ENCODE measurements at places on chromosomes 2 and 18. TPM values are rescaled to one million over a fixed set of nuclear protein-coding genes. Genes with fewer than 3 reads are reported as not detected.

GRCh38 chr2:158809816-158810215, 14.7 kb downstream of the DAPL1 start:
- no peak for DNase-seq
- no peaks in the 10 kb centered on the region for H3K36me3 ChIP-seq
- H3K27ac ChIP-seq: no peak overlapping the region
- H3K4me1 ChIP-seq: no peaks in the 10 kb centered on the region
- peaks cover 6% of the 10 kb centered on the region for H3K27me3 ChIP-seq
- no peak overlapping the region for H3K4me3 ChIP-seq

- H3K4me3 ChIP-seq: no peak overlapping the region
- peak; percentile 18 for DNase-seq
- H3K27me3 ChIP-seq: peaks cover 6% of the 10 kb centered on the region
- no peaks in the 10 kb centered on the region for H3K4me1 ChIP-seq
- no peak overlapping the region for H3K27ac ChIP-seq
Observed at GRCh38 chr2:159939946-159940345, 122.5 kb downstream of the PLA2R1 start.

- H3K27me3 ChIP-seq: no peaks in the 10 kb centered on the region
- no peak overlapping the region for H3K27ac ChIP-seq
- H3K36me3 ChIP-seq: peaks cover 5% of the 10 kb centered on the region
- no peaks in the 10 kb centered on the region for H3K4me1 ChIP-seq
Observed at GRCh38 chr18:22985250-22985649, 52.1 kb downstream of the RBBP8 start.

- no peak overlapping the region for H3K4me3 ChIP-seq
- H3K4me1 ChIP-seq: no peaks in the 10 kb centered on the region
- H3K27ac ChIP-seq: no peak overlapping the region
- H3K36me3 ChIP-seq: no peaks in the 10 kb centered on the region
Observed at GRCh38 chr2:41180387-41180786, 728.5 kb upstream of the SLC8A1 start.

- no peak overlapping the region for H3K4me3 ChIP-seq
- DNase-seq: no peak
- H3K27me3 ChIP-seq: peaks cover 7% of the 10 kb centered on the region
- no peak overlapping the region for H3K27ac ChIP-seq
- H3K4me1 ChIP-seq: no peaks in the 10 kb centered on the region
- no peaks in the 10 kb centered on the region for H3K36me3 ChIP-seq
Observed at GRCh38 chr18:41820784-41821183, 134.2 kb upstream of the PIK3C3 start.

DNA sequence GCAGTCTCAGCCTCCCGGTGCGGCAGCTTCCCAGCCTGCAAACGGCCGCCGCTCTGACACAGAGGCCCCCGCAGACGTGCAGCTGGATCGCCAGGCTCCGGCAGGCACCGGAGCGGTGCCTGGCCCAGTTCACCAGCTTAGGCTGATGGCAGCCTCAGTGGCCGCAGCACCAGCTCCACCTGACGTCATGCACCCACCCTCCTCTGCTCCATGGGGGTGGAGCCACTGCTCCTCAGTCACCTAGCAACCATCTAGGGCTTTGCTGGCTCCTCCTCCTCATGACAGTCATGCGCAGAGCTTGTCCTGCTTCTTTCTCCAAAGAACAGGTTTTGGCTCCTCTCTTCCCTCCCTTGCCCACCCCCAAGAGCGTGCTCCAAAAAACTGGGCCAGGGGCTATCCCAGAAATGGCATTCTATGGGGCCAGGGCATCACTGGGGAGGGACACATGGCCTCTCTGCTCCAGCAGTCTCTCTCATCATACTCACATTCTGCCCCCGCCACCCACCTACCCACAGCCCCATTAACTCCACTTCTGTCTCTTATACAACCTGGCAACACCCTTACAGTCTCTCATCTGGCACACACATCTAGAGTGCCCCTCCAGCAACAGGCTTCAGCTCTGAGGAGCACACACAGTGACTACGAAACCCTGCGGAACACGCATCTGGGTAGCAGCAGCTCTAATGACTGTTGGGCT, 5.5 kb downstream of the DCTN1 start:
- peaks cover 9% of the 10 kb centered on the region for H3K4me1 ChIP-seq
- peaks cover 41% of the 10 kb centered on the region for H3K36me3 ChIP-seq
- peak; percentile 72 for DNase-seq
- no peak overlapping the region for H3K4me3 ChIP-seq
- H3K27me3 ChIP-seq: no peaks in the 10 kb centered on the region

- DNase-seq: no peak
- H3K36me3 ChIP-seq: no peaks in the 10 kb centered on the region
- no peak overlapping the region for H3K4me3 ChIP-seq
- no peaks in the 10 kb centered on the region for H3K4me1 ChIP-seq
- no peaks in the 10 kb centered on the region for H3K27me3 ChIP-seq
Observed at GRCh38 chr2:31101701-31102100, 36.5 kb downstream of the GALNT14 start.

- DNase-seq: no peak
- H3K4me1 ChIP-seq: peaks cover 5% of the 10 kb centered on the region
Observed at GRCh38 chr2:102233132-102233884, 46.5 kb downstream of the IL1RL2 start.

- H3K27me3 ChIP-seq: peaks cover 22% of the 10 kb centered on the region
- H3K4me1 ChIP-seq: no peaks in the 10 kb centered on the region
- H3K36me3 ChIP-seq: no peaks in the 10 kb centered on the region
- H3K4me3 ChIP-seq: no peak overlapping the region
- no peak overlapping the region for H3K27ac ChIP-seq
Observed at GRCh38 chr2:65700720-65701119, 268.3 kb upstream of the SPRED2 start.

GRCh38 chr2:176924909-176925534, 287.6 kb upstream of the HNRNPA3 start:
- H3K27ac ChIP-seq: no peak overlapping the region
- no peak overlapping the region for H3K4me3 ChIP-seq
- DNase-seq: no peak
- H3K4me1 ChIP-seq: no peaks in the 10 kb centered on the region
- no peaks in the 10 kb centered on the region for H3K27me3 ChIP-seq
- no peaks in the 10 kb centered on the region for H3K36me3 ChIP-seq

DNA sequence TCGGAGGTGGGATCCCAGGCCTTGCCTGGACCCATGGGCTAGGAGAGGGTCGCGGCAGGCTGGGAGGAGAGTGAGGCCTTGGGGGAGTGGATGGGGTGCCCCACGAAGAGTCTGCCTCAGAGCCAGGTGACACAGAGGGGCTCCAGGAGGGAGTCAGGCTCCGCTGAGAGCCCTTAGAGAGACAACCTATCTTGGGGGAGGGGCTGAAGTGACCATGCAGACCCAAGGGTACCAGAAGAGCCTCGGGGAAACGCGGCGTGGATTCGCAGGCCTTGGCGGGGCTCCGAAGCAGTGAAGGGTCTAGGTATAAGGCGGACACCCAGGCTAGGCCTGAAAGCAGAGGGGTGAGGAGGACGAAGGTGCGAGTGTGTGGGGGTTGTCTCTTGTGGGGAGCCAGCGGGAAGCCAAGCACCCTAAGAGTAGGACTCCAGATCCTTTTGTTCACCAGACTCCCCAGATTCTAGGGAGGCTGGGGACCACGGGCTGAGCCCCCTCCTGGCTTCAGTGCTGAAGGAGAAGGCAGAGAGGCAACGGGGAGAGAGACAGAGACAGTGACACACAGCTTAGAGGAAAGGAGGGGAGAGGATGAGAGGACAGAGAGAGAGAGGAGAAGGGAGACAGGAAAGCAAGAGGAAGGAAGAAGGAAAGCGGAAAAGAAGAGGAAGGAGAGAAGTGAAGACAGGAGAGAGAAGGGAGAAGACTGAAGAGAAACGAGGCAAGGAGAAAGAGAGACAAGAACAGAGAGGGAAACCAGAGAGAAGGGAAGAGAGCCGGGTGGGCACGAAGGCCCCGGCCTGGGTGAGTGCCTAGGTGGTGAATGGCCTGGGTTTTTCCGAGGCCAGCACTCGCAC, 1.1 kb upstream of the HOXD11 start:
- no peaks in the 10 kb centered on the region for H3K4me1 ChIP-seq
- H3K36me3 ChIP-seq: no peaks in the 10 kb centered on the region
- H3K4me3 ChIP-seq: no peak overlapping the region

- H3K27ac ChIP-seq: no peak overlapping the region
- no peaks in the 10 kb centered on the region for H3K36me3 ChIP-seq
- DNase-seq: no peak
Observed at GRCh38 chr2:72613931-72614330, 211.9 kb downstream of the EXOC6B start.

GRCh38 chr2:232761301-232761907, 15.0 kb downstream of the KCNJ13 start:
- H3K4me3 ChIP-seq: no peak overlapping the region
- H3K27ac ChIP-seq: no peak overlapping the region
- DNase-seq: peak; percentile 41
- peaks cover 18% of the 10 kb centered on the region for H3K36me3 ChIP-seq
- H3K27me3 ChIP-seq: no peaks in the 10 kb centered on the region

- H3K4me1 ChIP-seq: no peaks in the 10 kb centered on the region
- H3K36me3 ChIP-seq: no peaks in the 10 kb centered on the region
- DNase-seq: peak; percentile 22
- H3K27ac ChIP-seq: no peak overlapping the region
Observed at GRCh38 chr18:33210575-33211189, 229.8 kb downstream of the CCDC178 start.

GRCh38 chr2:25314514-25315315, 27.0 kb downstream of the DNMT3A start:
- H3K27me3 ChIP-seq: no peaks in the 10 kb centered on the region
- peaks cover 22% of the 10 kb centered on the region for H3K36me3 ChIP-seq
- DNase-seq: peak; percentile 29
- peaks cover 7% of the 10 kb centered on the region for H3K4me1 ChIP-seq
- H3K4me3 ChIP-seq: no peak overlapping the region

- H3K4me1 ChIP-seq: peaks cover 4% of the 10 kb centered on the region
- DNase-seq: no peak
- H3K4me3 ChIP-seq: no peak overlapping the region
- no peak overlapping the region for H3K27ac ChIP-seq
Observed at GRCh38 chr2:62568074-62568473, 62.1 kb upstream of the TMEM17 start.

DNA sequence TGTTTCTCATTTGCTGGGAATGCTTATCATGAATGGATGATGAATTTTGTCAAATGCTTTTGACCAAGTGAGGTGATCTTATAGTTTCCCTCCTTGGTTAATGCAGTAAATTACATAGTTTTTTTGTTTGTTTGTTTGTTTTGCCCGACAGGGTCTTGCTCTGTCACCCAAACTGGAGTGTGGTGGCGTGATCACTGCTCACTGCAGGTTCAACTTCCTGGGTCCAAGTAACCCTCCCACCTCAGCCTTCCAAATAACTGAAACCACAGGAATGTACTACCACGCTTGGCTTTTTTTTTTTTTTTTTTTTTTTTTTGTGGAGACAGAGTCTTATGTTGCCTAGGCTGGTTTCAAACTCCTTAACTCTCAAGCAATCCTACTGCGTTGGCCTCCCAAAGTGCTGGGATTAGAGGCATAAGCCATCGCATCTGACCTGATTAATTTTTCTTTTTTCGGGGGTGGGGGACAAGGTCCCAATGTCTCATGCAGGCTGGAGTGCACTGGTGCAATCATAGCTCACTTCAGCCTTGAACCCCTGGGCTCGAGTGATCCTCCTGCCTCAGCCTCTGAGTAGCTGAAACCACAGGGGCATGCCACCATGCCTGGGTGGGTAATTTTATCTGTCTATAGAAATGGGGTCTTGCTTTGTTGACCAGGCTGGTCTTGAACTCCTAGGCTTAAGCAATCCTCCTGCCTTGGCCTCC, 48.6 kb downstream of the SMAD2 start:
- no peak overlapping the region for H3K27ac ChIP-seq
- peaks cover 10% of the 10 kb centered on the region for H3K4me1 ChIP-seq
- peak; percentile 61 for DNase-seq
- H3K4me3 ChIP-seq: no peak overlapping the region
- H3K36me3 ChIP-seq: peaks cover 4% of the 10 kb centered on the region

GRCh38 chr2:176398243-176399073, 129.2 kb downstream of the MTX2 start:
- H3K4me3 ChIP-seq: no peak overlapping the region
- H3K4me1 ChIP-seq: no peaks in the 10 kb centered on the region
- no peaks in the 10 kb centered on the region for H3K36me3 ChIP-seq
- no peaks in the 10 kb centered on the region for H3K27me3 ChIP-seq

DNA sequence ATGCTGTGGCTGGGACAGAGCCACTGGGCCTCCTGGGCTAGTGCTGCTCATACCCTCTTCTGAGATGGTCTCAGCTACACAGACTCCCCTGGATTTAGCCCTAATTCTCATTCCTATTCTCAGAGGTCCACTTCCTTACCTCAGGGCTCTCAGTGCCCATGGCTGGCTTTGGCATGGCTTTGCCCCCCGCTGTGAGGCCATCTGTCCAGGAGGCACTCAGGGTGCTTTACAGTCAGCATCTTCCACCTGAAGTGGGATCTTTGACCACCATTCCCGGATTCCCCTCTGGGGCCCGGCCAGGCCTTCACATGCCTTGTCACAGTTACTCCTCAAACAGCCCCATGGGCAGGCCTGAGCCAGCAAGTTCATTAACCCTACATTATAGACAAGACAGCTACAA, 161.8 kb downstream of the CELF4 start:
- DNase-seq: no peak
- H3K4me3 ChIP-seq: no peak overlapping the region
- peaks cover 12% of the 10 kb centered on the region for H3K4me1 ChIP-seq
- H3K27ac ChIP-seq: peak overlapping the region; percentile 72
- no peaks in the 10 kb centered on the region for H3K27me3 ChIP-seq
- H3K36me3 ChIP-seq: no peaks in the 10 kb centered on the region

GRCh38 chr2:46076251-46076650, 221.0 kb upstream of the EPAS1 start:
- H3K4me3 ChIP-seq: no peak overlapping the region
- peaks cover 26% of the 10 kb centered on the region for H3K4me1 ChIP-seq
- H3K27me3 ChIP-seq: no peaks in the 10 kb centered on the region
- no peaks in the 10 kb centered on the region for H3K36me3 ChIP-seq
- DNase-seq: peak; percentile 81

GRCh38 chr2:128452536-128453530, 134.2 kb upstream of the HS6ST1 start:
- no peaks in the 10 kb centered on the region for H3K4me1 ChIP-seq
- peaks cover 19% of the 10 kb centered on the region for H3K27me3 ChIP-seq
- DNase-seq: no peak
- H3K36me3 ChIP-seq: no peaks in the 10 kb centered on the region

DNA sequence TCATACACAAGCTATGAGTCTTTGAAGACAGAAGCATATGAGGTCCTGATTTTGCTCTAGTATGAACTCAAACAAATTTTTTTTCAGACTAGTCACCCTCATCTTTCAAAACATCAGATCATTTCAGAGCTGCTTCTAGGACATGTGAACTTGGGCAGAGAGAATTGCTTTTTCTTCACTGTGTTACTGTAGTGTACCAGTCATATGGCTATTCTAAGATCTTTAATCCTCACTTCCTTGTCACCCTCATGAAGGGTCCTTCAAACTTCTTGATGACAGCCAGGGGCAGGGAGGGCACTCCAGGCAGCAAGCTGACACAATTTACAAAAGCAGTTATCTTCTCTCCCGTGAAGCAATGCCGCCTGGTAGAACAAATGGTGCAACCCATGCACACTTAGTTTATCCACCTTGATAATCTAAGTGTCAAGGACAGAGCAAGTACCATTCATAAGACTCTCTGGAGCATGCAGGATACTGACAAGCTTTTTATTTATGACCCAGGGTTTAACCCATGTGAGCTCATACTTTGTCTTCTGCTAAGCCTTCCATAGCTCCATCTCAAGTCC, 200.6 kb downstream of the DPP10 start:
- DNase-seq: no peak
- no peaks in the 10 kb centered on the region for H3K4me1 ChIP-seq
- no peaks in the 10 kb centered on the region for H3K27me3 ChIP-seq
- no peak overlapping the region for H3K4me3 ChIP-seq

Gene CLEC4F
- not detected for total RNA-seq

Gene COL4A4
- 0.28 TPM for total RNA-seq

Gene CYP1B1
- total RNA-seq: 1.1 TPM

Gene ASAP2
- 26.9 TPM for total RNA-seq

Gene PLCD4
- total RNA-seq: 2.0 TPM

Gene CD8A
- not detected for total RNA-seq

Gene HS6ST1
- 29.9 TPM for total RNA-seq

Gene SYT4
- not detected for total RNA-seq

Gene HRH4
- not detected for total RNA-seq

Gene BMP10
- not detected for total RNA-seq

Data from IMR-90 (cell line).